CD4-positive, alpha-beta T cell (primary cell): ENCODE measurements at places on chromosomes 3 and 15.

DNA sequence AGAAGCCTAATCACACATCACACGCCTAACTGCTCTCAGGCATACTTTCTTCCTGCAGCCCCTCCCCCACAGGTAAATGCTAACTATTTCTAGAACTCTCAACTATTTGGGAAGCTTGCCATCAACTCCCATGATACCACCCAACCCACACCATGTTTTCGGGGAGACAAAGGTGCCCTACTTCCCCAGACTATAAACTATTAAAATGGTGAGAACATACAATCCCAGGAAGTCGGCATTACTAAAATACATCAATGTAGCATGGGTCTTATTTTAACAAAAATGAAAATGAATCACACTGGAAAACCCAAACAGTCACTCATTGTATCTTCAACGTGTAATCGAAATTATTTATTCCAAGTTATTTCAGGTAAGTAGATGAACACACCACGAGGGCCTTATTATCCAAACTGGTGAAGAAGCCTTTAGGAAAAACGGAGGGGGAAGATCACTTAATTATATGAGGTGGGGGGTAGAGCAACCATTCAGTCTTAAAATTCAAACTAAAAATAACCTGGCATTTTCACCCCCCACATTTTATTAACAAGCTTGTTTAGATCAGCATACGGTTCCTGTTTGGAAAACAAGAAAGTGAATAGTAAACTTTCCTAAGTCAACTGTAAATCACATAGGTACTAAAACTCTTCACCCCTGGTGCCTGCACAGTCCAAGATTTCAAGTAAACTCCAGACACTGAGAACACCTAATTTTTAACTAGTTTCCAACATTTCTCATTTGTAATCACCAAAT, 1.9 kb downstream of the TBL1XR1 start:
- DNase-seq, result no peak

DNA sequence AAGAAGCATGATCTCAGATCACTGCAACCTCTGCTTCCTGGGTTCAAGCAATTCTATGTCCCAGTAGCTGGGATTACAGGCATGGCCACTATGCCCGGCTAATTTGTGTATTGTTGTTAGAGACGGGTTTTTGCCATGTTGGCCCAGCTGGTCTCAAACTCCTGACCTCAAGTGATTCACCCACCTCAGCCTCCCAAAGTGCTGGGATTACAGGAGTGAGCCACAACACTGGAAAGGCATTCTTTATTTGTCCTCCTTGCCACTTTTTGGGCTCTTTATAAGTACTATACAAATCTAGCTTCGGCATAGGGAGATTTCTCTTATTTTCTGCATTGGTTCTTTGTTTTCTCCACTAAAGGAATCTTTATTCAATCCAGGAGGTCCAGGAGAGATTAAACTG, 18.6 kb downstream of the CMTM8 start:
- DNase-seq, result no peak

- no peak for DNase-seq
Measured at GRCh38 chr3:160435747-160436146, 13.8 kb downstream of the TRIM59 start.

GRCh38 chr15:57740048-57740447, 33.5 kb downstream of the POLR2M start:
- DNase-seq, result no peak

DNA sequence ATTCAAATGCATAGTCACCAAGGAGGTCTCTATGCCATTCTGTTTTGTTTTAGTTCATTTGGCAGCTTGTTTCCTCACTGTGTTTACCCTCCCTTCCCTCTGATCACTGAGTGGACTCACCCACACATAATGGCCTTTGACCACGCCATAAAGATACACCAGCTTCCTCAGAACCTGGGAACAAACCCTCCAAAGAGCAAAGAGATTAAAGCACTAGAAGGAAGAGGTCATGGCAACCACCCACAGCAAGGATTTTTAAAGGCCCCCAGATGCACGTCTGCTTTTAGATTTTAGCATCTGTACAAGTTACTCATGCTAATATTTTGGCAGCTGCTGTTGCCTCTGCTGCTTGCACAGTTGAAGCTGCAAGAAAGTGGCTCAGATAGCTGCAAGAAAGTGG, 47.9 kb upstream of the CADPS start:
- DNase-seq, result no peak
